ENCODE measurements at places on chromosomes 7 and 10.
A peak's percentile ranks its signal among the peaks of the same experiment; 100 is the strongest.

- DNase-seq, result no peak
Measured at GRCh38 chr7:139619367-139619657, 95.8 kb downstream of the CLEC2L start.

DNA sequence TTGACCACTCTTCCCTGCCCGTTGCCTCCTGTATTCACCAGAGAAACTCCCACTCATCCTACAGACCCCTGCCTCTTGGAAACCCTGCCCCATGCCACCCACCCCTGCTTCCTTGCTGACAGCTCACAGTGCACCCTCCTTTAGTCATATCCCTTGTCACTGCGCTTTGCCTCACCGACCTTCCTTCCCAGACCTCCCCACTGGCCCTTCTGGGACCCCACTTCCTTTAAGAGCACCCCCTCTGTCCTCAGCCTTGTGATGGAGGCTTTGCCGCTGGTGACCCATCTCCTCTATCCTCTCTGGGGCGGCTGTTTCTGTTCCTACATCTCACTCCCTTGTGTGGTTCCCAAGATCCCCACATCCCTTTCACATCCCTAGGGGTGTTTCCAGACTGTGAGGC lies 92.8 kb upstream of the ZMIZ1 start:
- no peak for DNase-seq

DNA sequence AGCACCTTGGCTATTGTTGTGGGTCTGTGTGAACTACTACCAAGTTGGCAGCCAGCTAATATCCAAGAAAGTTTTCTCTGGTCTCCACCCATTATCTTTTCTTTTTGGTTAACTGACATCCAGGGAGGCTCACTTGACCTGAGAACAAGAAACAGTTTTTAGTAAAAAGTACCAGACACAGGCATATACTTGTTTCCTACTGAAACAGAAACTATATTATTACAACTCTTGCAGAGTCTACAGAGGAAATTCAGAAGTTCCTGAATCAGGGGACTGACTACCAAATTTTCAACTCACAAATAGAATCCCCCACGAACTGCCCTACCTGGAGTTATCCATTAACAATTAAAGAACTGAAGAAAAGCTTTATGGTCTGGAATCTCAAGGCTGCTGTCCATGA lies 168.9 kb downstream of the KCND2 start:
- no peak for DNase-seq

GRCh38 chr7:130914554-130915294 lies 180.7 kb upstream of the KLF14 start:
- DNase-seq, result no peak

DNA sequence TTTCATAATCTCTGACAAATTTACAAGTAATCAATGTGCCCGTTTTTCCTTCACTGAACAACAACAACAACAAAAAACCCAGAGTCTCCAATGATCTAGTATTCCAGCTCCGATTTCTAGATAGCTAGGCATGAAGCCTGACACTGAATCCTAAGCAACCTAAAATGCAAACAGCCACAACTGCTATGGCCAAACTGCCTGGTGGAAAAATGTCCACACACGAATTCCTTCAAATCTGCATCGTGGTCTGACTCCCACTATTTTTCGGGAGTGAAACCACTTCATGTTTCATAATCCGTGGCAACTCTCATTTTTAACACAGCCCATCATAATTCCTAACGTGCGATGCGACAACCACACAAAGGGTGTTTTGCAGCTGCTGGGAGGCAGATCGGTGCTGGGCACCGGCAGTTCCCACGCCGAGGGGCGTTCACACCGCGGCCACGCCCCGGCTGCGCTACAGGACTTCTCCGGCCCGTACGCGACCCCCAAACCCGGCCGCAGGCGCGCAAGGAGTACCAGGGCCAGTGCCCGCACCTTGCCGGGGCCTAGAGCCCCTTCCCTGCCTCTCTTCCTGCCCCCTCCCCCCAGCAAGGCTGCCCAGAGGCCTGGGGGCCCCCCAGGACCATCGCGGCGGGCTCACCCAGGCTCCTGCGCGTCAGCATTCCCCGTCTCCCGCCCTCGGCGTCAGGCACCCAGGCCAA lies 814 bp downstream of the RUFY2 start:
- DNase-seq, result peak; percentile 7

- no peak for DNase-seq
Measured at GRCh38 chr7:152574892-152575548, 100.9 kb downstream of the XRCC2 start.

- no peak for DNase-seq
Measured at GRCh38 chr10:132011024-132011423, 29.3 kb upstream of the BNIP3 start.

GRCh38 chr10:121288864-121289661 lies 309.2 kb downstream of the FGFR2 start:
- no peak for DNase-seq

GRCh38 chr10:16799621-16800020 lies 17.6 kb downstream of the RSU1 start:
- no peak for DNase-seq

DNA sequence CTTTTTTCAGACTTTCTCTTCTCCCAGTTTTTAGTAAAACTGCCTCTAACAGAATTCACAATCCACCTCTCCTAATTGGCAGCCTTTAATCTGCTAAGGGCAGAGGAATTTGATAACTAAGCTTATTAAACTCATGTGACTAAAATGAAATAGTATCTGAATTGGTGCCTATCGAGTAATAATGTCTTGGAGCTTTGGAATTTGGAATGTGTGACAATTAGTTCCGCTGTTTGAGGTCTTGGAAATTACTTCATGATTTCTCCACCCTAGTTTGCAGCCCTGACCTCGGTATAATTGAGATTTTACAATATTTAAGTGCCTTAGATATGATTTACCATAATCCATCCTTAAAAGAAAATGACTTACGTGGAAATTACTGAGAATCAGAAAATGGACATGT lies 190.4 kb upstream of the NEBL start:
- no peak for DNase-seq

DNA sequence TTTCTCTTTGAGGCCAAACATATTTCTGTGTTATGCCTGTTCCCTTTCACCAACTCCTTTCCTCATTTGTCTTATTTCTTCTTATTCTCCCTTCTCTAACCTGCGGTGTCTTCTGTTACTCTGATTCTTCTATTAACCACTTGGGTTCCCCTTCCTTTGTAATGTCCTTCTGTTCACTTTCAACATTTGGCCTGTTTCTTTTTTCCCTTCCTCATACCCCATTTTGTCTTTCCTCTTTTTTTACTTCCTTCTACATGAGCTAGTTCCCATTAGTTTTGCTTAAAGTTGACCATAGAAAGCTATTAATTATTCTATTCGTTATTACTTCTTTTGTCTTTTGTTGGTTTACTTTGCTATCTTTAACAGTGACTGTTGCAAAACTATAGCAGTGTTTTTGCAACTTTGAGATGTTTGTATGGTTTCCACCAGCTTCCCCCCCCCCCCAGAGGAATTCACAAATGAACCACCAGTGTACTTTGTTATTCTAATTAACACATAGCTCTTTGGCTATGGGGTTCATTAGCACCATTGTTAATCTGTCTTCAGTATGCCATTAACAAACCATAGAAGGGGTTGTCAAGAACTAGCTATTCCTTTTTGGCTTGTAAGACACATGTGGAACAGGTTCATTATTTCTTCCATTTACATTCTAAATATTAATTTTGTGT lies 2.9 kb downstream of the LRGUK start:
- no peak for DNase-seq

GRCh38 chr7:72037516-72037915 lies 374.6 kb downstream of the CALN1 start:
- DNase-seq, result no peak

- DNase-seq, result peak; percentile 92
Measured at GRCh38 chr10:103757531-103758293, 97.7 kb downstream of the SH3PXD2A start.

DNA sequence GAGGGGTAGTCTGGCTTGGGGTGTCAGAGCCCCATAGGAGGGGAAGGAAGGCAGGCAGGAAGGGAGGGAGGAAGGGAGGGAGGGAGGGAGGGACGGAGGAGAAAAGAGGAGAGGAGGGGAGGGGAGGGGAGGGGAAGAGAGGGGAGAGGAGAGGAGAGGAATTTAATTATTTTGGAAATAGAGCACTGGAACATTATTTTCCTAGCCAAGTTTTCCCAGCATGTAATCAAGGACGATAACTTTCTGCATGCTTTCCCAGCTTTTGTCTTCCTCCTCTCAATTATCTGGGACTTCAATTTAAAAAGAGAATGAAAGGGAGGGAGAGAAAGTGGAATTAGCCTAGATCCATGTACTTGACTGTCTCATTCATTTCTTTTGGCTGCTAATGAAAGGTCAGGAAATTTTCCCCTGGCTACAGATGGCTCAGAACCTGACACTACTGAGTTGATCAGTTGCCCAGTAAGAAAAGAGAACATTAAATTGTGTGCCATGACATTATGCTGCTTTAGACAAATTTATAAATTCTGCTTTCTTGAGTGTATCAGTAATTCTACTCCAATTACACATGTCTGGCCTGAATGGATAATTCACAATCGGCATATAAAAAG lies 148.8 kb downstream of the LRRC4 start:
- no peak for DNase-seq

GRCh38 chr10:22544325-22545068 lies 169.9 kb downstream of the PIP4K2A start:
- DNase-seq, result no peak
